ENCODE measurements at places on chromosomes 7 and 10.

- DNase-seq = no peak
These were observed 85.7 kb downstream of the LRGUK start for GRCh38 chr7:134212576-134213546.

- DNase-seq = no peak
These were observed 192.4 kb upstream of the DKK1 start for GRCh38 chr10:52121688-52122087.

DNA sequence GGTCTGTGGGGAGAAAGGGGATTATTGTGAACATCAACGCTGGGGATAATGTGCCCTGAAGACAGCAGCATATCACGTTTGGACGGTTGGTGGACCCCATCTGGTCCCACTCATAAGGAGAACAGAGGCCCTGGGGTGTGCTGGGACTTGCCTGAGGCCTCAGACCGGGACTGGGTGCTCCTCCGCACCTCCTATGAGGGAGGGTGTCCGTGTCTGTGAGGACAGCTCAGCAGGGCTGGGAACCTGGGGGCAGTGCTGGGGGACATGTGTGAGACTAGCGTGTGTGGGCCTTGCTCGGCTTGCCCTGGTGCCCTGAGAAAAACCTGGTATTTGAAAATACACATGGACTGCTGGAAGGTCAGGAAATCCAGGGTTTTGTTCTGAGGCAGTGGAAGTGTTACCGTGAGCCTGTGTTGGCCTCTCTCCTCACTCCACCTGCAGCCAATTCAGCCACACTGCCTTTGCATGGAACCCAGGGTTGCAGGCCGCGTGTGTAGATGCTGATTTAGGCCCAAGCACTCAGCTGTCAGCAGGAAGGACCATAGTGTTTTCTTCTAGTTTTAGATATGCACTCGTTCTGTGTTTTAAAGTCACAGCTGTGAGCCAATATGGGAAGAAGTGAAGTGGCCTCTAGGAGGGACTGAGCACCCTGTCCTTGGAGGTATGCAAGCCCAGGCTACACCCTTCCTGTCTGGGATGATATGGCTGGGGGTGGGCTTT, 13.4 kb upstream of the SH2D4B start:
- DNase-seq = no peak

DNA sequence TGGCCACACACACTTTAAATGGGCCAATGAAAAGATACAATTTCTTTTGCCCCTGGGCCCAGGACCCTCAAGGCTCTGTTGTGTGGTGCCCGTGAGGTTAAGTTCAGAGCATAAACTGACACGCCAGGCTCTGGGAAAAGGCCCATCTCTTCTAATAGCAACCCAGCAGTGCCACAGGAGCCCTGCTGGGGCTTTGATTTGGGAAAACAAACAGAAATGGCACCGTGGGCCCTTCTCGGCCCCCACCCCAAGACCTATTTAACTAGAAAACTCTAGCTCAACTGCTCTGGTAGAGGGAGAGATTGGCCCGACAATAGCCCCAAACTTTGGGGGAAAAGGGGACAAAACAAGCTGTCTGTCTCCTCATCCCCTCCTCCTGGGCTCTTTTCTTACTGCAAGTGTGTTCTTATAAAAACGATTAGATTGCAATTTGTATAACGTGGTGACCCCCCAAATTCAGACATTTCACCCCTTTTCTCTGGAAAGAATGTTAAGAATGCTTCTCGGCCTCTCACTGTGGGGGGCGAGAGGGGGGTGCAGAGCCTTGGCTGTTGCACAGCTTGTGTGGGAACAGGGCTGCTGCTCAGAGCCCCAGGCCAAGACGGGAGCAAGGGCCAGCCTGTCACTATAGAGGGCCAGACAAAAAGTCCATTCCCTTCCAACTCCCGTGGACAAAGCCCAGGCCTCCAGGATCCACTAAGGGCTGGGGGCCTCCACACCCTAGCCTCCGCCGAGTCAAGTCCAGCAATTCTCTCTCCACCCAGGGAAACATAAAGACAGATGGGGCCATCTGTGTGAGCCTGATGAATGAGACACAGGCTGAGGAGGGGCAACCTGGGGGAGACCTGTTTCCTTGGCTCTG, 26.8 kb downstream of the DPCD start:
- no peak for DNase-seq

DNA sequence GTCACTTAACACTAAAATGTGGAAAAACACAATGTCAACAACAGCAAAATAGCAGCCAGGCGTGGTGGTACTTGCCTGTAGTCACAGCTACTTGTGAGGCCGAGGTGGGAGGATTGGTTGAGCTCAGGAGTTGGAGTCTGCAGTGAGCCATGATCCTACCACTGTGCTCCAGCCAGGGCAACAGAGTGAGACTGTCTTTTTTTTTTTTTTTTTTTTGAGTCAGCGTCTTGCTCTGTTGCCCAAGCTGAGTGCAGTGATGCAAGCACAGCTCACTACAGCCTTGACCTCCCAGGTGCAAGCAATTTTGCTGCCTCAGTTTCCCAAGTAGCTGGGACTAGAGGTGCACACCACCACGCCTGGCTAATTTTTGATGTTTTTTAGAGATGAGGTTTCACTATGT, 6.1 kb downstream of the KCTD7 start:
- DNase-seq = no peak

DNA sequence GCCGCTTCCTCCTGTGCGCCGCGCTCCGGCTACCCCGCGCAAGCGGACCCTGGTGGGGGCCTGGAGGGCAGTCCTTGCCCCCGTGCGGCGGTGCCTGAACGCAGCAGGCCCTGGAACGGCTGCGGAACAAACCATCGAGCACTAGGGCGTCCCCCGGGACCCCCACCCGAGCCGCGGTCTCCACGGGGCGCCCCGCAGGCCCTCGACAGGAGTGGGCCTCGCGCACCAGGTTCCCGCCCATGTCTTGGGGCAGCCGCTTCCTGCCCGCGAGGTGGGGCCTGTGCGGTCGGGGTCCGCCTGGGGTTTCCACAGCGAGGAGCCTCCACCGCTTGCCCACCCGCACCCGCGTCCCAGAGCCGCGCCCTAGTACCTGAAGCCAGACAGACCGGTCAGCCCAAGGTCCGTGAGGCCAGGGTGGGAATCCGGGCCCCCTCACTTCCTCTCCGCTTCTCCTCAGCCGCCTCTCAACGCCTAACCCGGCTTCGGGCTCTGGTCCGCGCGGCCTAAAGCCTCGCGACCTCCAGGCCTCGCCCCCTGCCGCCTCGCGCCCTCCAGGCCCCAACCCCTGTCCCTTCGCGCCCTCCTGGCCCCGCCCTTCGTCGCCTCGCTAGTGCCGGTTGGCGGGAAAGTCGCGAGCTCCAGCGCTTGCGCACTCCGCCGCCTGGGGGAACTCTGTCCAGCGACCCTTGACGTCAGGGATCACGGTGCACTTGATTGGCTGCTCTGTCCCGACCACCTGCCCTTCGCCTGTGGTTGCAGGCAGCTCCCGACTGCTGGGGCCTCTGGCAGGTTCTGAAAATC, 7.0 kb upstream of the GBX1 start:
- peak; percentile 26 for DNase-seq

DNA sequence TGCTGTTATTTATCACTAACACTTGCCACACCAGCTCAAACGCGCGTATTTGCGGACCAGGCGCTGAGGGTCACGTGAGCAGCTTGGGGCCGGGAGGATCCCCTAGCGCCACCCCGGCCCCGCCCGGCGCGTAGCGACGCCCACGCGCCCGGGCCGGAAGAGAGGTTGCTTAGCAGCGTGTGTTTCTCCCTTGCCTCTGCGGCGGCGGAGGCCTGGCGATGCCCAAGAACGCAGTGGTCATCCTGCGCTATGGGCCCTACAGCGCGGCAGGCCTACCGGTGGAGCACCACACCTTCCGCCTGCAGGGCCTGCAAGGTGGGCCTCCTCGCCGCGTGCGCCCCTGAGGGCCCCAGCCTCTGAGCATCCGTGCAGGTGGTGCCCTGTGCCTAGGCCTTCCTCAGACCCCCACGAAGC, at the start of gene C10orf53:
Gene C10orf53, plus strand, starts transcription at position 172 of the 414 bp plus-strand sequence. Its CDS starts 47 bp downstream, at position 219.
- no peak for DNase-seq

DNA sequence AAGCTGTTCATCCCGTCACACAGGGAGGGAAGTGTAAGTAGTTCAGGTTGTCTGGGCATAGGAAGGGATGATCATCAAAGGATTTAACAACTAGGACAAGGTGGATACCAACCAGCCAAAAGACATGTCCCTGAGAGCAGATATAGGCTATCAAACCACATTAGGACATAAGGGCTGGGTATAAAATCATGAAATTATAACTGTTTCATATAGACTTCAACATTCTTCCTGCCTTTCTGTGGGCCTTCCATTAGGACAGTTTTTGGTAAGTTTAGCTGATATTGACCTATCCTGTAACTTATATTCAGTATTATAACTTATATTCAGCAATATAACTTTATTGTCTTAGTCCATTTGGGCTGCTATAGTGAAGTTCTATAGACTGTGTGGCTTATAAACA, 190.9 kb downstream of the PAXIP1 start:
- DNase-seq = no peak

GRCh38 chr10:46301721-46302479, 15.1 kb downstream of the ANTXRL start:
- DNase-seq = no peak

GRCh38 chr7:72493850-72494661, 81.9 kb upstream of the CALN1 start:
- peak; percentile 37 for DNase-seq

DNA sequence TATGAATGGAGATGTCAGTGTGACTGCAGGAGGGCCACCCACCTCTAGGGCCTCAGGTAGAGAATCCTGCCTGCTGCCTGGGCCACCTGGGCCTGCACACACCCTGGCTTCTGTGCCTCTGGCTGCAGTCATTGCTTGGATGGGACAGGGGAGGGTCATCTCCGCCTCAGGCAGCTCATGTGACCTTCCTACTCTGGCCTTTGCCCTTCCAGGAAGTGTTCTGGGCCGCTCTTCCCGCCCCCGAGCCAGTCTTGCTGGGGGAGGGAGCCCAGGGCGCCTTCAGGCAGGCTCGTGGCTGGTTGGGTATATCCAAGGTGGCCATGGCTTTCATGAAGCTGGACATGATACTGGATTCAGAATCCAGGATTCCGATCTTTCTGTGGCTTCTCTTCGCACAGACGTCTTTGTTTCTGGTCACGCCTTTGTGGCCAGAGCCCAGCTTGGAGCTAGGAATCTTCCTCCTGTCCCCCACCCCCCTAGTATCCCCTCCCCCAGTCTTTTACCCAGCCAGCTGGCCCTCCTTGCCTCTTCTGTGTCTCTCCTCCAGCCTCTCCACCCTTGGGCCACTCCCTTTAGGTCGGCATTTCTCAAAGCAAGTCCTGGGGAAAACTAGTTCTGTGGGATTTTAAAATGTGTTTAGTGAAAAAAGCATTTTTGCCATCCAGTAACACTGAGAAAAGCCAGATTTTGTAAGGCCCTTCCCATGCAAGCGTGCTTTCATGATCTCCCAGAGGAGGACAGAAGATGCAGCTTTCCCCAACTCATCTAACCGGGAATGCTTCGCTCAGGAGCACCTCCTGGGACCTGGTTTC, 119.6 kb downstream of the ZMIZ1 start:
- no peak for DNase-seq

- DNase-seq = peak; percentile 91
These were observed 72.6 kb downstream of the PFKFB3 start for GRCh38 chr10:6275022-6275997.

GRCh38 chr7:41652267-41652666, 50.6 kb downstream of the INHBA start:
- DNase-seq = no peak

DNA sequence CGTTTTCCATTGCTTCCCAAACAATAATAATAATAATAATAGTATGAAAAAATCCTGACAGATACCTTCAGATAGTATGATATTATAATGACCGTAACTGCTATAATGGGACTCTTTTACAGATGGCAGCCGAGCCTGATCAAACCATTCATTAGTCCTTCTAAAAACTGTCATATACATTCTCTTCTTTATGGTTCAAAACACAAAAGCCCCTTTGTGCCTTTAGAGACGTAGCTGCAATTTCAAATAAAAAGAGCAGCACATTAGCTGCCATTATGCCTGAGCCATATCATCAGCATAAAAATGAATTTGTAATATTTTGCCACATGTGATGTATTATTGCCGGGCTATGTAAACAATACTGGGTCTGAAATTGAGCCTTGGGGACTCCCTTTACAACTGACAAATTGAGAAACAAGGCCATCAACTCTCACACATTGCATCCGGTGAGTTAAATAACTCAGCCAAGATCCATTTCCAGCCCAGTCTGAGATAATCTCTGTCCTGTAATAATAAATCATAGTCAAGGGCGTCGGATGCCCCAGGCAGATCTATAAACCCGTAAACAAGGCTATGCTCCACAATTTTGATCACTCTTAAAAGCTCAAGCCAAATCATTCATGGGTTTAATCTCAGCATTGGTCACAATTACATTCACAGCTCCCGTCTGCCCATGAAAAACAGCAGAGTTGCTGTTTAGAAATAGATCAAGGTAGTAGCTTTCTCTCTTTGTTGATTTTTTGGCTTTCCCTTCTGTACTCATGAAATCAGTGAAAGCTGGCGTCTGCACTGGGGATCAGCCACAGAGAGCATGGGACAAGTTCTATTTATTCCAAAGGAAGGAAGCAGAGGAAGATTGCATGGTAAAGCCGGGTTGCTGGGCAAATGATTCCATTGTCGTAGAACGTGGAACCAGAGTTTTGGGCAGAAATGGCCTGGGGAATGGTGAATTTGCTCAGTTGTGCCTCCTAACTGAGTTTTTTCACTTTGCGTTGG, 150.1 kb upstream of the BMPER start:
- no peak for DNase-seq

DNA sequence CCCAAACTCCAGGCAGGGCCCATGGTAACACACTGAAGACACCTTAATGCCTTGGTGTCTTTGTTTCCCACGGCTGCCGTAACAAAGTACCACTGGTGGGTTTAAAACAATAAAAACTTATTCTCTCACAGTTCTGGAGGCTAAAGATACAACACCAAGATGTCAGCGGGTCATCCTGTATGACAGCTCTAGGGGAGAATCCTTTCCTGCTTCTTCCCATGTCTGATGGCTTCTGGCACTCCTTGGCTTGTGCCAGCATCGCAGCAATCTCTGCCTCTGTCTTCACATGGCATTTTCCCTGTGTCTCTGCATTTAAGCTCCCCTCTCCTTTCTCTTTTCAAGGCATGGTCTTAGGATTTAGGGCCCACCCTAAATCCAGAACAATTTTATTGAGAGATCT, 33.1 kb downstream of the PRSS2 start:
- no peak for DNase-seq

DNA sequence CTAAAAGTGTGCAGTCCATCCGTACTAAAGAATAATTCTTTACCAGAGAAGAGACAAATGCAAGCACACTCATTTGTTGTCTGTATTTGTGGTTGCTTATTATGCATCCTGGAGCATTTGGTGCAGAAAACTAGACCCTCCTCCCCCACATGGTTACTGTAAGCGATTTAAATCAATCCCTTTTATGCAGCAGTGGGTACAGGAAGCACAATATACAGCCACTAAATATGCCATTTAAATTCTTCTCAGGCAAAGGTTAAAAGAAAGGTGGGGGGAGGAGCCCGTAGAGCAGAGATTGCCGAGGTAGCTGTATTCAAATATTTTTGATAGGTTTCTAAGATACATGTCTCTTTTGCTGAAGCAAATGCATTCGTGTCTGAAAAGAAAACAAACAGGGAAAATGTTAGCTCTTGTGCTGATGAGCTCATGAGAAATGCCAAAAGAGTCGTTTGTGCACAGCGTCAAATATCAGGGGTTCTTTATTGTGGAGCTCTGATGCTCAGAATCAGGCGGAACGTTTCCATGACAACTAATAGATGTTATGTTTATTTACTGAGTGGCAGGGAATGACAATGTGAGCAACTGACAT, 131.3 kb upstream of the NPVF start:
- DNase-seq = no peak

GRCh38 chr10:42973411-42973810, 103.5 kb upstream of the RET start:
- DNase-seq = no peak

All from CD4-positive, alpha-beta T cell treated with Interleukin-10 for 1 hour (primary cell).